NCI-H146 (cell line): ENCODE measurements at places on chromosomes 7 and 10.

- no peak for DNase-seq
These were observed 96.2 kb downstream of the GLCCI1 start for GRCh38 chr7:8064828-8065227.

DNA sequence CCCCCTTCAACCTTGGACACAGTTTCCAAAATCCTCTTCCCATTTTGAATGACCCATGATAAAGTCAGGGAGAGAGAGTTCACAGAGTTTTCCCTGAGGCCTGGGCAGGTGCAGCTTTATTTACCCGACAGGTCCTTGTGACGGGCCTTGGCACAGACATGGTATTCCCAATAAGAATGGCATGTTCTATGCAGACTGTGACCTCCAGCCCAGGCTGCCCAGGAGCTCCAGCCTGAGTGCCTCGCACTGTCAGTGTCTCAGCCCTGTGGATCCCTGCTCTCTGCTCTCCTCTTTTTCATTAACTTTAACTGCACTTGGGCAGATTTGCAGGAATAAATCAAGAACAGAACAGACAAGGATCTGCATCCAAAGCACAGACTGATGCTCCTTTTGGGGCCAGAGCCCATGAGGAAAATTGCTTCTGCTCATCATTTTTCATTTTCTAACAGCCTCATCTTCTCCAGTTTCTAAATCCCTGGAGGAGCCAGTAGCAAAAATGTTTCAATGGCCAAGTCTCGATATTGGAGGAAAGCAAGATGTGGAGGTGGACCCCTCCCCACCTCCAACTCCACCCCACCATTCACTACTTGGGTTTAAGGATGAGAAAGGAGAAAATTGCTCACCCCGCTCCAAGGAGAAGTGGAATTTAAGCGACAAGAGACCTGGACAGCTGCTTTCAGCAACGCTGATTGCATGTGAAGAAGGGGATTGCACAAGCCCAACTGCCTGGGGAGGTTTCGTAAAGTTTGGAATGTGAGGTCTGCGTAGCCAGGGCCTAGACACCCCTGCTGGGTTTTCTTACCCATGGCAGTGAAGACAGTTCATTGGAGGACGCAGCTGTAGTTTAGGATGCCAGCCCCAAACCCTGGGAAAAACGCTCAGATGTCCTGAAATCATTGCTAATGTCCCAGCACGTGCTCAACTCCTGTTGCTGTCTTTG is 225.9 kb downstream of the WDR11 start:
- no peak for DNase-seq

DNA sequence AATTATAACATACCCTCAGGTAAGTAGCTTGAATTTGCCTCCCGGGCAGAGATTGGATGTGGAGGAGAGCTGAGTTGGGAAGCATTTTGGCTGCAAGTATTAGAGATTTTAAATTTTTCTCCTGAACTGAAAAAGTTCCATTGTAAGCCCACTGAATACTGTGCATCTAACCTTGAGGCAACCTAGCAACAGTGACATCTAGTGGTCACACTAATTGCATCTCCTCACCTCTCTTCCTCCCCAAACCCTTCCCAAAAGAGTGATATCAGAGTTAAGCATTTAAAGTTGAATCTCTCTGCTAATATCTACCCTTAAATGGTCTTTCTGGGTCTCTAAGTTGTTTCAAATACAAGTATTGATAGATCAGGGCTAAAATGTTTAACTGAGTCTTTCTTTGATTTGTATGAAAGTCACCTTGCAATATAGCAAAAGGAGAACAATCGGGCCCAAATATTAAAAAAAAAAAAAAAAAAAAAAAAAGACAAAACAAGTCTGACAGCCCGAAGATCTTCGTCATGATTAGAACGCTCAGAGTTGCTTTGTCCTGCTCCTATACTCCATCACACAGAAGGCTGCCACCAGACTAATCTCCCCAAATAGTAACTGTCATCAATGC is 40.4 kb upstream of the DLX5 start:
- peak; percentile 74 for DNase-seq

DNA sequence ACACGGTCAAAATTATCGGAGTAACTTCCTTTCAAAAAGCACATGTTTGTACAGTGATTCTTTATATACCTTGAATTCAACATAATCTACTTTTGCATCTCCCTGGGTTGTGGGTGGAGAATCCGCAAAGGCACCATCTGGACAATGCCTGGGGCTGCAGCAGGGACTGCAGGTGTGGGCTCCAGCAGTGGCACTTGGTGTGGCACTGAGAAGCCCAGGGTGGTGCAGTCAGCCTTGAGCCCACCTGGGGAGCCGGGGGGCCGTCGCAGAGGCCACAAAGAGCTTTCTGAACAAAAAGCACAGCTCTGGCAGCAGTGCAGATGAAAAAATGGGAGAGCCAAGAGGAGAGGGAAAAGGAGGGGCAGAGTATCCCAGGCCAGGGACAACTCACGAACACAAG is 22.2 kb downstream of the PARD3 start:
- peak; percentile 80 for DNase-seq
